ENCODE measurements at places on chromosomes 11 and 22.

DNA sequence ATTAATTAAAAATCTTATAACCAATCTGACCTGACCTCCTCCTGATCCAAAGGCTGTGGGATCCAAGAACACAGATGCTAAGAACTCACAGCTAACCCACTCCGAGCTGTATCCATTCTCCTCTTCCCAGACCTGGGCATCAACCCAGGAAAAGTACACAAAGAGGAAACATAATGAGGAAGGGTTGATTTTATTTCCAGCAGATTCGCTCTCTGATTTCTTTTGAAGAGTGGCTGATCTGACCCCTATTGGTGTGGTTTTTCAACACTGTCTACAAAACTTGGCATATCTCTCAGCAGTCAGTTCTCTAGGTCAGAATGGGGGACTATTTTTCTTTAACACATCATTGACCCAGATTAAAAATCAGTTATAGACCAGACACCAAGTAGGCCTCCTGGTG, 201.9 kb upstream of the UBASH3B start:
- DNase-seq: no peak

DNA sequence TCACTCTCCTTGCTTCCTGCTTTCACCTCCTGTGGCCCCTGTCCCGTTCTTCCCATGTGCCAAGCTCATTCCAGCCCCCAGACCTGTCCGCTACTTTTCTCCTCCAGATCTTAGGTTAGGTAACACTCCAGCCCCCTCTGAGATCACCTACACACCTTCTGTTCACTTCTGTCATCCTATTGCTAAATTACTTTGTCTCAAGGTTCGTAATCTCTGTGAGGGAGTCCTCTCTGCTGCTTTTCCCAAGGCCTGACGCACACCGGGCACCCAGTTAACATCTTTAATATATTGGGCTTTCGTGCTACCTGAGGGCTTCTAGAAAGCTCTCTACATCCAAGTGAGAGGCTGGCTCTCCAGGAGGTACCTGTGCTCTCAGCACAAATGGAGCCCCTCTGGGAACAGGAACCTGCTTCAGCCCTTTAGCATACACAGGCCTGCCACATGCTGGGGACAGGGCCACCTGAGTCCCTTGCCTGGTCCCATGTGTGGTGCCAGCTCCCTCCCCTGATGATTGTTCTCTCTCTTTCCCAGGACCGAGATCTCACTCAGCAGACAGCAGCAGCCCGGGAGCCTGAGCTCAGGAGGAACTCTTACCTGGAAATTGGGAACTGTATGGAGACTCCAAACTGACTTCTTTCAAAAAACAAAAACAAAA, 8.5 kb downstream of the C22orf31 start:
- DNase-seq: no peak

DNA sequence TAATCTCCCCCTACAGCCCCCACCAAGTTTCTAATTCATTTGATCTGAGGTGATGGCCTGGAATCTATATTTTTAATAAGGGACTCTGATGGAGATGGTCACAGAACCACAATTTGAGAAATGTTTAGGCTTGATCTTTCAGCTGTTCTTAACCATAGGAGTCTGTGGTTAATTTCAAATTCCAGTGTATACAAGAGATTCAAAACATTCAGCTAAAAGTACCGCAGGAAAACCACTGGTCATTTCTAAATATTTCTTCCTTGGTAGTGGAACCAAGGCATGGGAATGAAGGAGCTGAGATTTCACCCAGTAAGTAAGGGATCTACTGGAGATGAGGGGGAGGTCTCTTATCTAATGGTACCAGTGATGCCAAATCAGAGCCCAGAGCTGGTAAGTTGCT, 18.3 kb upstream of the GALNT18 start:
- DNase-seq: no peak

GRCh38 chr22:30432096-30432495, 6.5 kb downstream of the MTFP1 start:
- no peak for DNase-seq

DNA sequence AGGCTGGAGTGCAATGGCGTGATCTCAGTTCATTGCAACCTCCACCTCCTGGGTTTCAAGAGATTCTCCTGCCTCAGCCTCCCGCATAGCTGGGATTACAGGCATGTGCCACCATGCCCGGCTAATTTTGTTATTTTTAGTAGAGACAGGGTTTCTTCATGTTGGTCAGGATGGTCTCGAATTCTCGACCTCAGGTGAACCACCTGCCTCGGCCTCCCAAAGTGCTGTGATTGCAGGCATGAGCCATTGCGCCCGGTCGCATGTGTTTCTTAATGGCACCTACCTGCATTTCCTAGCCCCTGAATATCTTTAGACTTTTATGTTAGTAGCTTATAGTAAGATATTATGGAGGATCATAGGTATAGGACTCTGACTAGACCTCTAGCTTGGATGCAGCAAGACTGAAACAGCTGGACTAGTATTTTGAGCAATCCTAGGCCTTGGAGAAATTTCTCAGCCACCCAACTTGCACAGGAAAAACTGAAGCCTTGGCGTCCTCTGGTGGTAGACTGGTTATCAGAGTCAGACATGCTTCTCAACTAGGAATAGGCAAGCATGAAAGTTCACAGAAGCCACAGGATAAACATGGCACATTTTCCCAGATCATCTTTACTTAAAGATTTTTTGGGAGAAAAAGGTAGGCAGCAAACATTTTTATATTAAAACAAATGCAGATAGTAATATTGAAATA, 22.7 kb upstream of the C1QTNF4 start:
- no peak for DNase-seq

DNA sequence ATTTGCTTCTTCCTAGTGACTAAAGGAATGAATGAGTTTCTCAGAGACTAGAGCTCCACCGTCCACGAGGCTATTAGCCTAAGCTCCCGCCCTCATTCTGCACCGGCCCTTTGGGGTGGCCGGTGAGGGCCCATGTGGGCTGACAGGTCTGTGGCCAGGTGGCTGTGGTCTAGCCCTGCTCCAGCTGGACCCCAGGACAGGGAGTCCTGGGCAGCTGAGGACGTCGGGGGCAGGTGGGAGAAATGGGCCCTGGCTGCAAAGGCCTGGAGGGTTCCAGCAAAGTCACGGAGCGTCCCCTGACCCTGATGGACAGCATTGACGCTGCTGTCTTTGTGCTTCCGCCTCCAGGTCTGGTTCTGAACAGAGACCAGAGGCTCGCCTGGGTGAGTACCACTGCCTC, 12.2 kb downstream of the SERHL2 start:
- no peak for DNase-seq

DNA sequence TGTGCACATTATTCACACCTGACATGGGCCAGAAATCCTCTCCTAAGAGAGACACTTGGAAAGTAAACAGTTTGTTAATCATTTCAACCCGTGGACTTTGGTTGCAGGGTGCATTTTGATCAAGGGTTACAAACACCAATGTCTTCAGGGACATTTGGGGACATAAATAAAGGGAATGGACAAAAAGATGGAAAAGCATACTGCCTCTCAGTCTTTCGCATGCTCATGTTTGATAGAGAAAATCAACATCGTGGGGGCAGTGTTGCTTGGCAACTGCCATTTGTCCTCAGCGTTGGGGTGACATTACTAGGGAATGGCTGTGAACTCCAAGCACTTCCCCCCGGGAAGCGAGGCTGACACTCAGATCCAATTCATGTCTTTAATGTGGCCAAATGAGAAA, 114.7 kb upstream of the OR4B1 start:
- no peak for DNase-seq

GRCh38 chr11:104095791-104096190, 59.4 kb downstream of the DDI1 start:
- no peak for DNase-seq

GRCh38 chr11:74929431-74930363, 19.2 kb downstream of the XRRA1 start:
- peak; percentile 54 for DNase-seq

DNA sequence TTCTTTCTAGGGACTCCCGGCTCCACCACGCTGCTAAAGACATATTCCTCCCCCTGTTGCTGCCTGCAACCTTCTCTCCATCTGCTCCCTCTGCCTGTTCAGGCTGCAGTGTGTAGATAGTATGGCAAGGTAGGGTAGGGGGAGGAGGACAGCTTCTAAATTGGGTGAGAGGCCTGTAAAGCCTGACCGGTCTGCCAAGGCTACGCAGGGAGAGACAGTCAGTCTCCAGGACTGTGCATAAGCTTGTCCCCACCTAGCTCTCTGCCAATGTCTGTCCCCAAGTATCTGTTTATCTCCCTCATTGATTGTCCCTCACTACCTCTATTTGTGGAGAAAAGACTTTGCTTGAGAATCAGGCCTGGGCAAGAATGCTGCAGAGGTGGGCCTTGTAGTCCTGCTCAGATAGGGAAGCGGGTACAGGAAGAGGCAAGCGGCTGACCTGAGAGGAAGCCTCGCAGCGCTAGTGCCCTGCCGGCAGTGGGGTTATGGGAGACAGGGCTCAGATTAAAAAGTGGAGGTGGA, 871 bp upstream of the SEZ6L start:
- DNase-seq: no peak

DNA sequence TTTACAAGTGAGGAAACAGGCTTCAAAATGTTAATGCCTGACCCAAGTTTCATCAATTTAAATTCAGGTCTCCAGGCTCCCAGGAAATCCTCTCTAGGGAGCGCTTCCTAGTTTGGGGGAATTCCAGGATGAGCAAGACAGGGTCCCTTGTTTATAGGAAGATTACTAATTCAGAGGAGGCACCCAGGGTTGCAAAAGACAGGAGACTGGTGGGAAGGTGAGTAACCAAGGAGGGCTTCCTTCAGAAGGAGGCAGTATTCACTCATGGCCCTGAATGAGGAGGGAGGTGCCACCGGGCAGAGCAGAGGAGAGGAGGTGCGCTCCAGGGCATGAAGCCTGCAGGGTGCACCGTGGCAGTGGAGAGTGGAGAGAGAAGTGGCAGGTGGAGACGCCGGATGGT, 1.6 kb downstream of the TMEM132A start:
- no peak for DNase-seq

- DNase-seq: no peak
Measured at GRCh38 chr11:108693852-108694251, 29.0 kb downstream of the DDX10 start.

DNA sequence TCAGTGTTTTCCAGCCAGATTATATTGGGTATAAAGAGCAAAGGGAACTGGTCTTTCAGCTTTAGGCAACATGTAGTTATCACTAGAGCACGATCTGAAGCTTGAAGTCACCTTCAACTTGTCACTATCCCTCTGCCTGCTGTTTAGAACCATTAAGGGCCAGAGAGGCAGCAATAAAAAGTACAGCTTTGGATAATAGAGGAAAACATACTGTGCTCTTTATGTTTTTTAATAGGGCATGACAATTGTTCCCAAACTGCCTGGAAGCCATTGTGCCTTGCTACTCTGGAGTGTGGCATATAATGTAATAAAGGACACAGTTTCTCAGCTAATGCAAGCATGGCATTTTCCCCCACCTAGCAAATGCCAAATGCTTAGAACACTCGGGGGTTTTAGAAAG, 1912.0 kb upstream of the RAG2 start:
- DNase-seq: no peak

GRCh38 chr11:46736146-46736545, 17.1 kb downstream of the F2 start:
- no peak for DNase-seq

- DNase-seq: no peak
Measured at GRCh38 chr11:127137771-127138280, 137.3 kb upstream of the KIRREL3 start.

DNA sequence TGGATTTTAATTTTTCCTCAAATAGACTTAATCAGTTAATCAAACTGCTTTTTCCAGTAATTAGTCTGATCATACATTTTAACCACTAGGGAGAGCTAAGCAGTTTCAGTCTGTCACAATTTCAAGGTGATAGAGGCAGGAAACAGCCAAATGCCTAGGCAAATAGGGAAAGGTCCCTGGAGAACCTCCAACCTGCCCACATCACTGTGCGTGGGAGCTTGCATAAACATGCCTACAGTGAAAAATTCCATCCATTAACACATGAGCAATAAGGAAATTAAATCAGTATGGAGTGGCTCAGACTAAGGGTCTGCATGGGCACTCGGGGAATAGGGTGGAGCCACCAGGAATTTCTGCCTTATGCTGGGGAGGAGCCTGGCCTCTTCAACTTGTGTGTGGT, 74.6 kb downstream of the AASDHPPT start:
- DNase-seq: no peak

GRCh38 chr11:108803776-108804175, 138.9 kb downstream of the DDX10 start:
- no peak for DNase-seq

GRCh38 chr11:122007601-122008071, 108.4 kb downstream of the BLID start:
- DNase-seq: no peak

GRCh38 chr22:36373258-36373579, 14.5 kb downstream of the MYH9 start:
- DNase-seq: no peak

- no peak for DNase-seq
Measured at GRCh38 chr22:48753381-48753730, 1074.3 kb downstream of the BRD1 start.

- peak; percentile 59 for DNase-seq
Measured at GRCh38 chr22:20456064-20456721, 18.6 kb upstream of the SCARF2 start.

DNA sequence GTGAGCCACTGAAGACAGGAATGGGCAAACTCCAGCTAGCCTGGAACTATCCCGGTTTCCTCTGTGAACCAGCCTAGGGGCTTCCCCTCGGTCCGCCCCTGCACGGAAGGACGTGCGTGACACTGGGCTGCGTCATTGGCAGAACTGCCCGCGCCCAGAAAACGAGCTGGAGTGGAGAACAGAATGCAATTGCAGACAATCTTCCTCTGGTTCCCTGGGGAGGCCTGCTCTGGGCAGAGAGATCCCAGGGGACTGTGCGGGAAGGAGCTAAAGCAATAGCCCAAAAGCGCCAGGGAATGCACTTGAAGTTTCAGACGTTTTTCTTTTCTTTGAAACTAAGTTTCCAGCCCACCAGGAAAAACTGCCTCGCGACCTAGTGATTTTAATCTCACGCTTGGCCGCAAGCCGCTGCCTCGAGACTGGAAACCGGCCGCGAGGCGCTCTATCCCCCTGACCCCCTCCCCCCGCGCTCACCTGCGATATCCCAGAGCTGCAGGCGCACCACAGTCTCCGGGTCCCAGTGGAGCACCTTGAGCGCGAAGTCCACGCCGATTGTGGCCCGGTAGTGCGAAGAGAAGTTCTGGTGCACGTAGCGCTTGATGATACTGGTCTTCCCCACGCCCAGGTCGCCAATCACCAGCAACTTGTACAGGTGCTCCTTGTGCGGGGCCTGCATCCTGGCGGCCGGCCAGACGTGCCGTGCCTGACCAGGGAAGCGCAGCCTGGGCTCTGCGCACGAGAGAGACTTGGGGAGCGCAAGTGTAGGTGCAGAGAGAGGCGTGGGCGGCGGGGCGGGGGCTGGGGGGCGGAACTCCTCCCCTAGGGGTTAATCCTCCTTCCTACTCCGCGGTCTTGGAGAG, at the start of gene RAB38:
Gene RAB38, minus strand, starts transcription at position 735 of the 860 bp plus-strand sequence. Its CDS starts 59 bp downstream, at position 676.
- no peak for DNase-seq

- DNase-seq: no peak
Measured at GRCh38 chr22:48654492-48654891, 1173.2 kb downstream of the BRD1 start.

GRCh38 chr22:32020117-32020516, 22.9 kb upstream of the SLC5A1 start:
- DNase-seq: no peak

- DNase-seq: no peak
Measured at GRCh38 chr11:83785942-83786341, 499.8 kb upstream of the CCDC90B start.

- DNase-seq: no peak
Measured at GRCh38 chr22:37427135-37427710, at the start of gene ELFN2. TSS of gene ELFN2 (minus strand) at chr22:37427479. CDS start at chr22:37375534, 51,945 bp downstream.
